M059J (cell line): ENCODE measurements at places on chromosomes 1 and 21. TPM values are rescaled to one million over a fixed set of nuclear protein-coding genes. Genes with fewer than 3 reads are reported as not detected.

DNA sequence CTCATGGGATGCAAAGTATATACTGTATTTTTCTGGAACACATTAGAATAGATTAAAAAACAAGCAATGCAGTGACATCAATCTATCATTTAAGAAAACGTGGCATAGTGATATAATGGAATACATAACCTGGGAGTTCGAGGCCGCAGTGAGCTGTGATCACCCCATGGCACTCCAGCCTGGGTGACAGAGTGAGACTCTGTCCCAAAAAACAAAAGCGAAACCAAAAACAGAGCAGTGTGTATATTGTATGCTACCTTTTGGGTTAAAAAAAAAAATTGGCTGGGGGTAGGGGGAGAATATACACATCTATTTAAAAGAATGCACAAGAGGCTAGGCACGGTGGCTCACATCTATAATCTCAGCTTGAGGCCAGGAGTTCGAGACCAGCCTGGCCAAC, 13.5 kb downstream of the SLC2A1 start:
- DNase-seq, result no peak

GRCh38 chr1:200166411-200166810, 138.9 kb downstream of the NR5A2 start:
- DNase-seq, result no peak

- DNase-seq, result no peak
Measured at GRCh38 chr1:36628804-36629203, 146.1 kb upstream of the CSF3R start.

Gene ERG
- 0.10 TPM in 1 of 2 replicates, not detected in the other for total RNA-seq

Gene NR5A2
- total RNA-seq, result 0.10 and 0.47 TPM in 2 replicates

Gene RRAGC
- 18.9 and 31.7 TPM in 2 replicates for total RNA-seq

DNA sequence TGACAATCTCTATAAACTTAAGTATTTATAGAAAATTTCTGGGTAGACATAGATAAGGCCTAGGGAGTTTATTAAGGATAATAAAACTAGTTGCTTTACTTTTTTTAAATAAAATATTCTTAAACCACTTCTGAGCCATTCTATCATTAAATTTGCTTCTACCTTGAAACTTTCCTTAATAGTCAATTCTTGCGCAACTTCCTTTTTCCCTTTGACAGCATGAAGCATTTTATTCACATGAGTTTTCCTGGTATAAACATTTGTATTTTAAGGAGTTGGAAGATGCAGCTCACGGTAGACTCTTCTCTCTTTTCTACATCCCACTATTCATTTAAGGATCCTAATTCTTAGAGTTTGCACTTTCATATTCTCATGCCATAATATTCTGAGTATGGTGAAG, 75.8 kb upstream of the DPH5 start:
- peak; percentile 62 for DNase-seq

- DNase-seq, result no peak
Measured at GRCh38 chr1:11729155-11729497, 6.8 kb upstream of the AGTRAP start.

GRCh38 chr1:65581119-65581518, 160.7 kb downstream of the LEPR start:
- DNase-seq, result peak; percentile 15

GRCh38 chr21:43287795-43288755, 119.3 kb downstream of the CRYAA start:
- no peak for DNase-seq

DNA sequence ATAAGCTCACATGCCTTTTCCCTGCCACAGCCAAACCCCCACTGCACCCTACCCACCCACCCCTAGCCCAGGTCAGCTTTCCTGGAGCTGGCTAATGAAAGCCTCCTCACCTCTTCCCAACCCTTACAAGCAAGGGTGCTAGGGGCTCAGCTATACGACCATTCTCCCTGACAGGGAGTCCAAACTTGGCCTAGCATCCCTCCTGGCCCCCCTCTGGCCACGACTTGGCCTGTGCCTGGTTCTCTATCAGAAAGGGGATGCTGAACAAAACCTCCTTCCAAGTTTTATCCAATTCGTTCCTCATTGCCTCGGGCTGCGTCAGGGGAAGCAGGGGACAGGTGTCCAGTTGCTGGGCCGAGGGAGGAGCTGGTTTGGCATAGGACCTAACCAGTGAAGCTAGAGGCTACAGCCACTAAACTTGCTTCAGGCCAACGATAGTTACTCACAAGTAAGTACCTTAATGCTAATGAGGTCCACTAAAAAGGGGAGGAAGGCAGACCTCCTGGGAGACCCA, 8.6 kb downstream of the TMEM81 start:
- no peak for DNase-seq

Gene MCOLN2
- 7.7 and 9.6 TPM in 2 replicates for total RNA-seq

Gene PTAFR
- 0.07 and 0.47 TPM in 2 replicates for total RNA-seq

DNA sequence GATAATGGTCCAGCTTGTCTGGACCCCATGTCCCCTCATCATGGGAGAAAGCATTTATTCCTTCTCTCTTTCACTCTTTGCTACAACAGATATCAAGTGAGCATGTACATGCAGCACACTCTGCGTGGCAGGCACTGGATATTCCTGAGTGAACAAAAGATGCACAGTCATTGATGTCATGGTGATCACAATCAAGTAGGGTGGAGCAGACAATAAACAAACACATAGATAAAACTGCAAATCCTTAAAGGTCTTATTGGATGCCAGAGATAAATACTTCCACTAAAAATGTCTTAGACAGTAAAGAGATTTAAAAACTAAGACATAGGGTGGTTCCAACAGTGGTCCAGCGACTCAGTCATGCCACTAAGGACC, 178.0 kb downstream of the ZC3H11B start:
- no peak for DNase-seq

GRCh38 chr1:16173447-16174260, 17.8 kb upstream of the EPHA2 start:
- peak; percentile 98 for DNase-seq

- DNase-seq, result no peak
Measured at GRCh38 chr1:203174324-203174985, 1.2 kb downstream of the MYBPH start.

GRCh38 chr1:51284487-51284954, 45.8 kb downstream of the TTC39A start:
- DNase-seq, result peak; percentile 91

Gene MR1
- 42.5 and 47.5 TPM in 2 replicates for total RNA-seq

DNA sequence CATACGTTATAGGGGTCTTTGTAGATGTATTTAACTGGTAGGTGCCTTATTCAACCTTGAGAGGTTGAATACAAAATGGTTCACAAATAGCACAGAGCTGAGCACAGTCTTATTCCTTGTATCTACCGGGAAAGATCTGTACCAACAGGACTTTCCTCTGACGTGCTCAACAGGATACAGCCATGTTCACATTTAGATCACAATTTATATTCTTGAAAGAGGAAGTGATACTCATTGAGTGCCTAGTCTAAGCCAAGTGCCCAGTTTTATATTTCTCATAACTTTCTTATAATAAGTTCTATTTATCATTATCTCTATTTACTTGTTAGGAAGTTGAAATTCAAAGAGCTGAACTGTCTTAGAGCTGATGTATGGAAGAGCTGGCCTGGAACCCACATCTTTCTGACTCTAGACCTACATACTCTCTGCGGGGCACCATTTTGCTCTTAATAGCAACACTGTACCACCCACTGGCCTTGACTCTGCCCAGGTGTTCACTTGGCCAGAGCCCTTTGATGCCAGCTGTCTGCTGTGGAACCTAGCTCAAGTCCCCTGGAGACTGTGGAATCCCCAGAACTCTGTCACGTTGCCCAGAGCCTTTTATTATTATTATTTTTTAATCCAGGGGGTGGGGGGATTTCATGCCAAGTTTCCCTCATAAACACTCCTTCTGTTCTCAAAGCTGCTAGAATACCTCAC, 156.2 kb downstream of the TPR start:
- no peak for DNase-seq

DNA sequence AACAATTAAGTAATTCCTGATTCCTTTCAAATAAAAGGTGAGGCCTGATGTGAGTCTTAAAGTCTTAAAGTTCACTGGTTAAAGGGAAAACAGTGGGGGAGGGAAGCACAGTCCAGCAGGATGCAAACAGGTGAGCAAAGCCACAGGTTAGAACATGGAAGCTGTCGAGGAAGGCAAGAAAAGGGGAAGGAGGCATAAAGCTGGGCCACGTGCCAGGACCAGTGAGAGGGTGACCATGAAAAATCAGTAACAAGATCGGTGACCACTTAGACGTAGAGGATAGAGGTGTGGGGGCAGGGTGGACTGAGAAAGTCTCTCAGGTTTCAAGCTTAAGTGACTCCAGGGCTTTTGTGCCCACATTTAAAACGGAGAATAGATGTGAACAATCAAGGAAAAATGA, 231.3 kb downstream of the SETD4 start:
- peak; percentile 24 for DNase-seq

- peak; percentile 19 for DNase-seq
Measured at GRCh38 chr21:35349376-35350080, 300.4 kb upstream of the RUNX1 start.

- DNase-seq, result no peak
Measured at GRCh38 chr1:58017641-58018040, 528.9 kb downstream of the OMA1 start.

Gene GSTM2
- 10.7 and 17.4 TPM in 2 replicates for total RNA-seq

Gene BCAR3
- 52.4 and 72.2 TPM in 2 replicates for total RNA-seq

Gene SYT6
- not detected in 2 replicates for total RNA-seq

GRCh38 chr1:116521186-116521585, 49.6 kb downstream of the CD58 start:
- peak; percentile 85 for DNase-seq

DNA sequence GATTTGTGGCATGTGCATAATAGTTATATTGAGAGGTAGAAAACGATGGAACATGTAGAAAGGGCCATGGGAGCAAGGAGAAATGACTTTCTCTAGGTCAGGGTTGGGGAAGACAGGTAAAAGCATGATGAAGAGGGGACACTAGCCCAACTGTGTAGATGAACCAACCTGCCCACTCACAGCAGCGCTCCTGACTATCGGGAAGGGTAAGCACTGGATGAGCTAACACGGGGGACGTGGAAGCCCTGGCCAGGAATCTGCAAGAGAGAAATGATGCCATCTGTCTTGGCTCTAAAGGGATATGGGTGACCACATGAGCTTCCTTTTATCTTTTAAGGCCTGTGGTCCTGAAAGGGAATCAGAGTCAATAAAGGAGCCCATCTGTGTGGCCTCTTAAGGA, 36.2 kb upstream of the TMEM125 start:
- no peak for DNase-seq

DNA sequence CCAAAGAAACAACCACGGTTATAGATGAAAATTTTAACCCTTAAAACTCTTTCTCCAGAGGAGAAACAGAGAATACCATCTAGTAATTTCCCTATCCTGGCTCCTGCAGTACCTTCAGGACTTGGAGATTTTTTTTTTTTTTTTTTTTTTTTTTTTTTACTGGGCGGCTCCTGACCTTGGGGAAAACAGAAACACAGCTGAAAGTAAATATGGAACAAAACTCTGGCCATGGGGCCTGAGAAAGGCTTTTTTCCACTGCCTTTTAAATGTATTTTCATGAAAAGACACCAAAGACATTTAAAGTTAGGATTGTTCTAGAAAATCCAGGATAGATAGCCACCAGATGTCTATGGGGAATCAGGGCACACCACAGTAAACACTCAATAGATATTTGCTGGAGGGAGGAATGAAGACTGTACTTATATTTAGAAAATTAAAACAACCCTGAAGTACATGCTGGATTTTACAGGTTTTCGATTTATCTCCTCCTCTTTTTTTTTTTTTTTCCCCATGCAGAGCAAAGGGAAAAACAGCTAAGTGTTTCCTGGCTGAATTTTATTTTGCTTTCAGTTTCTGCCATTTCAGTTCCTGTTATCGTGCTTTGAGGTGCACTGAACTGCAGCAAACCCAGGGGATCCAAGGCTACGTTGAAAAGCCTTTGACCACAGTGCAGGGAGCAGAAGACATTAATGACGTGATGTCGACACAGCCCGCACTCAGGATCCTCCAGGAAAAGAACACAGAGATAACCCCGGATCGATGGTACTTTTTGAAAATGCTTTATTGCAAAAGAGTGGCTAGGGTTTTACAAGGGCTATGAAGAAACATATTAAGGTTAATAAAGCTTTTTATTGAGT, 35.7 kb upstream of the CNN3 start:
- DNase-seq, result peak; percentile 73

GRCh38 chr1:163535807-163536206, 214.1 kb downstream of the NUF2 start:
- peak; percentile 18 for DNase-seq

Gene NR0B2
- total RNA-seq, result not detected in 2 replicates

DNA sequence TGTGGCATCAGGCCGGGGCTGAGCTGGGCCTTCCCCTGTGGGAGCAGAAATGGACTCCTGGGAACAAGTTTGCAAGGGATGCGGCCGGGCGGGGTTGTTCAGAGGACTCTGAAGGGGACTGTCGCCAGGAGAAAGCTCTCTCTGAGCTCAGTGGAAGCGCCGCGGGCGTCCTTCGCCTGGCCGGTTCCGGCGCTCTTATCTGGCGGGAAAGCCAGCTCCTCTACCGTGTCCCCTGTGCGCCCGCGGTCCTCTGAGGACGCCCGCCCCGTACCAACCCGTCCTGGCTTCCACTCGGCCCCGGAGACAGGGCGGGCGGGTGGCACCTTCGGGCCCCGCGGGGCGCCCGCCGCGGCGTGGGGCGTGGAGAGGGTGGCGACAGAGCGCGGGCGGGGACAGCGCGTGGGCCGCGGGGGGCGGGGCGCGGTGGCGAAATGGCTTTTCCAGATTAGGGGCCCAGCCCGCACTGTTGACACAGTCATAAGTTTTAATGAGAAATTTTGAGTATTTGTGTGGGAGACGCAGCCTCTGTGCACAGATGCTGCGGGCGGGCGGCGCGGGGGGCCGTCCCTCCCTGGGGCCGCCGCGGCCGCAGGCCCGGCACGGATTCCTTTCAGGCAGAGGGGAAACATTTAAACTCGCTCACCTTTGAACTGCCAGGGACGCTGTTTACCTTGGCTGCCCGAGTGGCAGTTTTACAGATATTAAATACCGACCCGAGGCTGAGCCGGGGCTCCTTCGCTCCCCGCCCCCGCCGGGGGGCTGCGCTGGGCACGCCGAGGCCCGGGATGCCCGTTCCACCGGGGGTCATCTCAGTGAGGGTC, 70.2 kb downstream of the FOXD2 start:
- DNase-seq, result peak; percentile 13

Gene NRDC
- 58.4 and 82.9 TPM in 2 replicates for total RNA-seq

Gene PRRX1
- total RNA-seq, result 21.6 and 22.3 TPM in 2 replicates

Gene IL19
- not detected in 2 replicates for total RNA-seq

DNA sequence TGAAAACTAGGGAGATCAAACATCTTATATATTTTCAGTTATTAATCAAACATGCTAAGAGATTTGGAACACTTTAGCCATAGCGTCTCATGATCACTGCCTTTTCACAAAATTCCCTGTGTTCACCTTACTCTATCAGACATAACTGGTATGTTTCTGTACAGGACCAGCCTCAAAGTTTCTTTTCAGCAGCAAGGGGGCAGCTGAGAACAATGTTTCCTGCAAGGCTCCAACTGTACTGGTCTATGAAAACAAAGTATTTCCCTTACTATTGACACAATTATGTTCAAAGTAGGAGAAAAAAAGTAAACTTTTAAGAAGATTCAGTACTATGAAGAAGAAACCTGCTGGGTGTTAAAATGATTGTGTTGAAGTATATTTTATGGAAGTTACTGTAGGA, 98.5 kb downstream of the ATF6 start:
- DNase-seq, result peak; percentile 53

Gene TEX38
- not detected in 2 replicates for total RNA-seq
